ENCODE measurements at places on chromosomes 6 and 20.

DNA sequence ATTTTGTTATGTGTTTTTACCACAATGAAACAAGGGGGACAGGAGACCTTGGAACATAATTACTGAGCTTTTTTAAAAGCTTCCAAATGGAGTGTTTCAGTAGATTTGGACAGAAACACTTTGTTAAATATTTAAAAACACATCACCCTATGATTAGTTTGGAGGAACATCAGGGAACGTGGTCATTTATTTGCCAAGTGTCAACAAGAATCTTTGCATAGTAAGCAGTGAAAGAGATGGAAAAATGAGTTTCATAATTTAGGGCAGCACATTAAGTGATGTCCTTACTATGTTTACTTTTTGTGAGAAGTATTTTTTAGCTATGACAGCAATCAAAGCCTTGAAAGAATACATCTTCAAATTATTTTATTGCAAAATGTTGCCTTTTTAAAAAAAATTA, 82.6 kb downstream of the PROKR2 start:
- DNase-seq, result no peak

DNA sequence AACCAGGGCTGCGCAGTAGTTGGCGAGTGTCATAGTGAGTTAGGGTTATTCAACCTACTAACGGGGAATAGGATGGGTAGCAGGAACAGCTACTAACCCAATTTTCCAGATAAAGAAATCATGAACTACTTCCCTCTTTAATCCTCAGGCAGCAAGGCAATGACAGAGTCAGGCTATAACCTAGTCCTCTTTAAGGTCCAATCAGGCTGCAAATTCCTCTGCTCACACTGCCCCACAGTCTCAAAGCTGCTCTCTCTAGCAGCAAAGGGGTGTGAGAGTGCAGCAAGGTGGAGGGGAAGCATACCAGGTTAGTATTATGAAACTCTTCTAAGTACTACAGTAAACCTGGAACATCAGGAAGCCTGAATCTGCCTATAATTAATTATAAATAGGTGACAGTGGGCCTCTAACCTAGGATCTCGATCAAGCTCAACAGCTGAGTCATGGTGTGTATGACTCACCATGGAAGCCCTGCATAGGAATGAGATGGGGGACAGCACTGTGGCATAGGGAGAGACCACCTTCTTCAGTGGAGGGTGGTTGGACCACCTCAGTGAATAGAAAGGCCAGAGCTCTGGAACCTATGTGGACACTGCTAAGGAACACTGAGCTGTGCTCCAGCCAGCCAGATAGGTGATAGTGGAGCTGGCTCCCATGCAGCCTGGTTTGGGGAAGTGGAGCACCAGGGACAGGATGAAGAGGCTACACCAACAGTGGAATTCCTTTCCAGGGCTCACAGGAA, 7.9 kb downstream of the PEX6 start:
- no peak for DNase-seq

- no peak for DNase-seq
Measured at GRCh38 chr6:33815854-33816253, 12.1 kb upstream of the MLN start.

- DNase-seq, result peak; percentile 60
Measured at GRCh38 chr6:24910961-24911725, 24.6 kb downstream of the RIPOR2 start.

GRCh38 chr6:20266851-20267608, 54.8 kb upstream of the MBOAT1 start:
- no peak for DNase-seq

GRCh38 chr20:32635764-32636163, 38.0 kb downstream of the C20orf203 start:
- no peak for DNase-seq

Data from left ventricle myocardium inferior (tissue), 1 donor.